T follicular helper cell (primary cell): ENCODE measurements at places on chromosomes 3 and 15.

- no peak for DNase-seq
Observed at GRCh38 chr15:20659265-20659664, 117.7 kb upstream of the GOLGA6L6 start.

DNA sequence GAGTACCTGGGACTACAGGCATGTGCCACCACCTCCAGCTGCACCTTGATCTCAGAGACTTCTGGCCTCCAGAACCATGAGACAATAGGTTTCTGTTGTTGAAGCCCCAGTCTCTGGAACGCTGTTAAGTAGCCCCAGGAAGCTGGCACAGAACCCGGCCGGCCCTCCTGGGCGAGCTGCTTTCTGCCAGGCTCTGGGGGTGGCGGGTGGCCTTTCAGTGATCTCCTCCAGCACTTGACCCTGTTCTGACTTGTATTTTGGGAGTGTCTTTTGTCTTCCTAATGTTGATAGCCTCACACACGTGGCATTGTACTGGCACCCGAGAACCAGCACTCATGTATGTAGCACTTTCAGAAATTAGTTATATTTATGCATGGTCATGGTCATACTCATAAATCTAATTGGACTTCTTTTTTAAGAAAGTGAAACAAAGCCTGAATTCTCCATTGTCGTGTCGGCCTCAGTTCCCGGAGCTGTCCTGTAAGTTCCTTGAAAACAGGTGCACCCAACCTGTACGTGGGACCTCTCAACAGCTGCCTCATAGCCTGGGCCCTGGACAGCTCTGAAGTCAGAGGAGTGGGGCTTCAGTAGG lies 74.0 kb downstream of the TFRC start:
- no peak for DNase-seq

DNA sequence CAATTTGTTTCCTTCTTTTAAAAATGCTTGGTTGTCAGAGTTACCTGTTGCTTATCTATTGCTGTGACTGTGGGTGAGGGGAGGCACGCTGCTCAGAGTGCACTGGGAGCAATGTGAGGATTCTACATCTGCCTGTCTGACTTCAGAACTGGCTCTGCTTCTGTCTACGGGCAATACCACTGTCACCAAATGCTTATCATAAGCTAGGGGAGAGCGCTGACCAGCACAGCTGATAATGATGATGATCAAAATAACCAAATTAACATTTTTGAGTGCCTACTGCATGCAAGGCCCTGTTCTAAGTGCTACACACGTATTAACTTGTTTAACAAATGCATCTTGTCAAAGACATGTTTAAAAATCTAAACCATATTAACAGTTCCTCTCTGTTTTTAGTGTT lies 79.2 kb upstream of the TPRG1 start:
- no peak for DNase-seq

DNA sequence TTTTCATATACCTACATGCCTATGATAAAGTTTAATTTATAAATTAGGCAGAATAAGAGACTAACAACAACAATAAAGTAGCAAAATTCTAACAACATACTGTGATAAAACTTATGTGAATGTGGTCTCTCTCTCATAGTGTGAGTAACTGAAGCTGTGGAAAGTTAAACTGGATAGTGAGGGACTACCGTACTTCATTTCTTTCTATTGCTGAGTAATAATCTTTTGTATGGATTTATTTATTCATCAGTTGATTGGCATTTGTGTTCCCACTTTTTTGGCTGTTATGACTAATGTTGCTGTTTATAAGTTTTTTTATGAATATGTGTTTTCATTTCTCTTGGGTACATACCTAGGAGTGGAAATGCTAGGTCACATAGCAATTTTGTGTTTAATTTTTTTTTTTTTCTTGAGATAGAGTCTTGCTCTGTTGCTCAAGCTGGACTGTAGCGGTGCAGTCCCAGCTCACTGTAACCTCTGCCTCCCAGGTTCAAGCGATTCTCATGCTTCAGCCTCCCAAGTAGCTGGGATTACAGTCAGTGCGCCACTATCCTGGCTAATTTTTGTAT lies 41.0 kb downstream of the RNF111 start:
- no peak for DNase-seq

GRCh38 chr3:126466886-126467610 lies 8.6 kb downstream of the ZXDC start:
- no peak for DNase-seq

DNA sequence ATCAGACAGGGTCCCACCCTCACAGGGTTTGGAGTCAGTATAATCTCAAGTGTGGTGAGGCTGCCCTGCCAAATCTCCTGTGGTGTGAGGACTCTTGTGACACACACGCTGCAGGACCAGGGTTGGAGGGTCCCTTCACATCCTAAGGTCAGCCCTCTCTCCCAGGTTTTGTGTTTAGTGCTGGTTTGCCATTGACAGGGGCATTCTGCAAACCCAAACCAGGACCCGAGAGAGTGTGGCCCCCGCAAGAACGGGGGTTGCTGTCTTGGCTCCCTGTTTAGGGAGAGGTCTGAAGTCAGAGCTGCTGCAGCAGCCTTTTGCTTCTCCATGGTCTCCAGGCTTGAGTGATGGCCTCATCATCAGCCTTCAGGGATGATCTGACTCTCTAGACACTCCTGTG lies 14.7 kb downstream of the FAM107A start:
- no peak for DNase-seq

- DNase-seq: no peak
Observed at GRCh38 chr15:44883199-44883877, 73.1 kb upstream of the TERB2 start.

DNA sequence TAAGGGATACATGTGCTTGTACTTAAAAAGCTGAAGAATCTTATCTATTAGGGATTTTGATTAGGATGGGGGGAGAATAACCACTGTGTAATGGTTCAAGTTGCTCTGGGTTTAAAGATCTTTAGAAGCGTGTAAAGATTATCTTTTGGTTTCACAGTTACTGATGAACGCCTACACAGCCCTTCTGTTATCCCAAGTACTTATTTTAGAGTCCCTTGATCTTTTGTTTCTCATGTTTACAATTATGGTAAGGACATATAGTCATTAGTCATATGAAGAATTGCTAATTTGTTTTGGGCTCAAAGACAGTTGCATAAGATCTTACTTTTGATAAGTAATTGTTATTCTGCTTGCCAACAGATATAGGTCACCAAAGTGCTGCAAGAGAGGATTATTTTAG lies 160.1 kb downstream of the PLCL2 start:
- DNase-seq: no peak

- DNase-seq: no peak
Observed at GRCh38 chr15:101495334-101496197, 6.1 kb upstream of the PCSK6 start.

DNA sequence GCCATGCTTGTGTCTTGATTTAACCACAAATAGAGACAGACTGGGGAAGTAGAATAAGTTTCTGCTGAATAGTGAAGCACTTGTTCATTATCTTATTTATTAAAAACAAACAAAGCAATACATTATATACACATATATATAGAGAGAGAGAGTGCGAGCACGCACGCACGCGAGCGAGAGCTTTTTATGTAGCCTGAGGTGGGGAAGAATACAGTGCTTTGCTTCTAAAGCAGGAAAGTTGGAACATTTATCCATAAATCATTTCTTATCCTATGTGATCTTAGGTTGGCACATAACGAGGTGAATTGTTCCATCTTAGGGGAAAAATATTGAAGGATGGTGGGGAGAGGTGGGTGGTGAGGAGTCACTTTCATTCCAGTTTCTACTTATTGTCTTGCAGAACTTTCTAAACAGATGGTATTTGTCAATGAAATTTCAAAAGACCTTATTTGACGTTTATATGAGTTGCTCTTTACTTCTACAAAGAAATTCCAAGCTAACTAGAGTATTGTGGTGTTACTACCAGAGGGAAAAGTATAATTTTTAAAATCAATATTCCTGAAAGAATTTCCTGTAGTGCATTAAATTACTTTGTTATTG lies 110.0 kb downstream of the ATG7 start:
- no peak for DNase-seq

- DNase-seq: no peak
Observed at GRCh38 chr15:54789376-54789775, 407.4 kb downstream of the RSL24D1 start.

DNA sequence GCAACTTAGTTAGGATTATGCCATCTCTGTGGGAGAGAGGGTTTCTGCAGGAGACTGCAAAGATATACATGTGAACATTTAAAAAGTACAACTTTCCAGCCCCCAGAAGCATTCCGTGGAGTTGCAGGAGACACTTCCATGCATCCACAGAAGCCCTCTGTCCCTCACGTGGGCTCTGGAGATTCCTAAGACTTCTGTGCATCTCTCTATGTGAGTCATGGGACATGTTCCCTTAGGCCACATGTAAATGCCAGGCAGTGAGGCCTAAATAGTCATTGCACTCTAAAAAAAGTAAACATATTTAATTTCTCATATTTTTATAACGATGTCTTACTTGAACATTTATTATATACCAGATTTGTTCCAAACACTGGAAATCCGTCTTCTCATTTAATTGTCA lies 126.5 kb upstream of the ROPN1 start:
- no peak for DNase-seq

DNA sequence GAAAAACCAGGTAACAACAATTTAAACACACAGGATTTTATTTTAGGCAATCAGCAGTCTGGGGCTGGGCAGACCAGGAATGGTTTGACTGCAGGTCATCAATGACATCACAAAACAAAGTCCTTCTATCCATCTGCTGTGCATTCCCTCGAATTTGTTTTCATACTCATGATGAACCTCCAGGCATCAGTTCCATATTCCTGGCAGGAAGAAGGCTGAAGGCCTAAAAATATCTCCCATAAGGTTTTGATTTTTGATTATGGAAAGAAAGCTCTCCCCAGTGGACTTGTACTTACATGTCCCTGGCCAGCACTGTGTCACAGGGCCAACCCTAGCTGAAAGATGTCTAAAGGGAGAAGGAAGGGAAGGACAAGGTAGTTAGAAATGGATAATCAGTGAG lies 107.4 kb downstream of the PEAK1 start:
- DNase-seq: no peak

DNA sequence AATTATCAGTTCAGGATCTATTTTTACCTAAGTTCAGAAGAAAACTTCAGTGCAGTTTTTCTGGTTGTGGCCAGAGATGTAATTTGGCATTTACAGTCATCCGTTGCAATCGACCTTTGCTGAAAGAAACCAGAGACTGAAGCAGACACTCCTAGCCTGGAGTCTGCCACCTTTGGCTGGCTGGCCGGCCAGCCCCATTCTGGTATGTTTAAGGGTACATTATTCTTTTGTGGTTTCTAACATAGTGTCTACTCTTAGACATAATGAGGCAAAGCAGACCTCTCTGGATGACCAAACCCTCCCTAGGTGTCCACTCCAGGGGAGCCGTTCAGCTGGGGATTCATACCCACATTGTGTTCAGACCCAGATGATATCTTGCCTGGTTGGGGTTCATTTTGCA lies 275.9 kb upstream of the TPM1 start:
- DNase-seq: no peak
